OCI-LY7 (cell line): ENCODE measurements at places on chromosomes 3 and 15.

GRCh38 chr15:73051391-73051806 is 864 bp upstream of the NEO1 start:
- DNase-seq = no peak

DNA sequence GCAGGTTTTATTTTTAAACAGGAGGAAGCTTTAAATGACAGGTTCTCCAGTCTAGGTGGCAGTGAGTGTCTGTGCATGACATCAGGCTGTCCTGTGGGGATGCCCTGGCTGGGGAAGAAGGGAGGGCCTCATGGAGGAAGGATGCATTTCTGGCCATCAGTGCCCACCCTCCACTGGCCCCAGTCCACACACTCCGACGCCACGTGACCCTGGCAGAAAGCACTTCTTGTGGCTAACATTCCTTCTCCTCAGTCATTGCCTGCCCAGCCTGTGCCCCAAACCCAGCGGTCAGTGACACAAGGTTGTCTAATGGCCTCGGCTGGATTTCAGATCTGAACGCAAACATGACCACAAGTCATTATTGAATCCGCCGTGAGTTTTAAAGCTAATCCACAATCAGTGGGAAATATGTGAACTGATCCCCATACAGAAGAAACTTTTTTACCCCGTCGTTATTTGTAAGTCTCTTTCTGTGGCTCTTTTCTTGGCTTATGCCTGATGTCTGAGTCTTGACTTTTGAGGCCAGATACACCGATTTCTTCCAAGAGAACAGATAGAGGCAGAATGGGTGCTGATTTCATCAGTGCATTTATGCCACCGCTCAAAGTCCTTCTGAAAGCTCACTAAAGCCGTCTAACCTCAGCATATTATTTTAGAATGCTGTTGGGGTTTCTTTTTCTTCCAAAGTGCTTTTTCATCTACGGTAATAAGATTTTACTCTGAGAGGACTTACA is 17.3 kb upstream of the LRRK1 start:
- no peak for DNase-seq

- DNase-seq = no peak
Observed at GRCh38 chr3:122265957-122266356, 59.1 kb upstream of the CSTA start.

GRCh38 chr15:73319460-73320245 is 49.1 kb downstream of the HCN4 start:
- no peak for DNase-seq

DNA sequence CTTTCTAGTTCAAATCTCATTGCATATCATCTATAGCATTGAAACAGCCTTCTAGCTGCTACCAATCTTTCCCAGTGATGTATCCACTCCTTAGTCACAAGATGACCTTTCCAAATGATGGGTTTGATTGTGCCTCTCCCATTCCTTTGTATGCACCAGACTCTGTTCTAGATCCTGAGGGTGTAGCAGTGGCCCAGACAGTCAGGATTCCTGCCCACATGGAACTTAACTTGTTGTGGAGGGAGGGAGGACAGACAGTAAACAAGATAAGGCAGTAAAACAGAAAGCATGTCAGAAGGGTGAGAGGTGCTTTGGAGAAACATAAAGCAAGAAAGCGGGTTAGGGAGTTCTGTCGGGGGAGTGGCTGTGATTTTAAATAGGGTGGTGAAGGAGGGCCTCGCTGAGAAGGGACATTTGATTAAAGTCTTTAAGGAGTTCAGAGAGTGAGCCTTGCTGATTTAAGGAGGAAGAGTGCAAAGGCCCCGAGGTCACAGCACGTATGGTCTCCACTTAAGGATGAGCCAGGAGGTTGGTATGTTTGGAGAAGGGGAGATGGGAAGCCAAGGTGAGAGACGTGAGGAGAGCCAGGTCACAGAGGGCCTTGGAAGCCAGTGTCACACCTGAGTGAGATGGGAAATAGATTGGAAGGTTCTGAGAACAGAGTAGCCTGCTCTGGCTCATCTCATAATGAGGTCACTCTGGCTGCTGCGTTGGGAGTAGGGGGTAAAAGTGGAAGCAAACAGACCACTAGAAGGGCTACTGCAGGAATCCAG is 38.3 kb downstream of the FAM43A start:
- no peak for DNase-seq

GRCh38 chr15:68551296-68551635 is 27.5 kb upstream of the CORO2B start:
- no peak for DNase-seq

GRCh38 chr3:24086617-24087404 is 141.7 kb downstream of the NR1D2 start:
- DNase-seq = no peak

GRCh38 chr15:59491062-59491461 is 53.1 kb downstream of the FAM81A start:
- no peak for DNase-seq

DNA sequence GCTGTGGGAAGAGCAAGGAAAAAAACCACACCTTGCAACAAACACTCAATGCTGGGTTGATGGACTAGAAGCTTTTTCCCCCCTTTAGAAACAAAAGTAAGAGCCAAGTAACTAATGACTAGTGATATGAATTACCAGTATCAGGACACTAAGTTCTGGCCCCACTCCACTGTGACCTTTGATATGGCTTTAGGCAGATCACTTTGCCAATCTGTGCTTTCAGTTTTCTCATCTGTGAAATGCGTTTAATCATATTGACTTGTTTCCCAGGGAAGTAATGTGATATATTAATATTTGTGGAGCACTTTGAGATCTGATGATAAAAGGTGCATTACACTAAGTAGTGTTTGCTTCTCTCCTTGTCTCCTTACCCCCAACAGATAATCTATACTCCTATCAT is 319.3 kb upstream of the SATB1 start:
- DNase-seq = no peak

GRCh38 chr3:127150513-127151250 is 42.2 kb upstream of the PRR23E start:
- no peak for DNase-seq

GRCh38 chr3:49276475-49277382 is at the start of gene C3orf62:
C3orf62 (minus strand) TSS chr3:49277232; CDS start chr3:49276872, 360 bp downstream.
- DNase-seq = no peak

DNA sequence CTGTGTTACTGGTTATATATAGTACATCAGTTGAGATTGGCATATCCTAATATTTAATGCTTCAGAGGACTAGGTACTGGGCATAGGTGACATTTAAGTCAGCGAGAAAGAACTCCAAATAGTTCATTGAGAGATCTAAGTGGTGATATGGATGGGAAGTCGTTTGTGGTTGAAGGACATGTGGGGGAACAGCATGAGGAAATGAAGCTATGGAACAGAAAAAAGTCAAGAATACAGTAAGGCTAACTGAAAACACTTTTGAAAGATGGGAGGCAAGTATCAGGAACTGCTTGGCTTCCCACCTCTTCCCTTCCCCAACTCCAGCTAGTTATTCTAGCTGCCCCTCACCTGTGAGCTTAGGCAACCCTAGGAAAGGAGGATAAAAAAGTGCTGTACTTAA is 3.7 kb upstream of the MYO5A start:
- DNase-seq = no peak

- DNase-seq = no peak
Observed at GRCh38 chr15:63463036-63463435, 41.4 kb upstream of the USP3 start.

- no peak for DNase-seq
Observed at GRCh38 chr3:169354774-169355501, 308.6 kb downstream of the MECOM start.

DNA sequence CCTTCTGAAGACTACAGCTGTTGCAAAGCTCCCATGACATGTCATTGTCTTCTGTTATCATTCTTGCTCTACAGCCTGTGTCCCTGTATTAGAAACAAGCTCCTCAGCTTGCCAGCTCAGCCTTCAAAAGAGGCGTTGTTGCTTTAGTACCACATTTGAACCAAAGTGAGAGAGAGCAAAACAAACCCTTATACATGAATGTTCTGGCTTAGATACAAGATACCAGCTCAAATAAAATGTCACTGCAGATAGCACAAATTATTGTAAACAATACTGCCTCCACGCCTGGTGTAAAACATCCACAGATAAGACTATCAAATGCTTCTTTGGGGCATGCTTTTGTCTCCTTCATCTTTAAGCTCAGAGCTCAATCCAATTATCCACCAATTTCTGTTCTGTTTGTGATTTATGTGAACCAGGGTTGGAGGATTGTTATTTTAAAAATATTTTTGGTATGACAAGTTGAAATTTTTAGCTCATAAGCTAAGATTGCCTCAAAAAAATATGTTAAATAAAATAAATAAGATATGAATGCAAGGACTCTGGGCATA is 403.6 kb upstream of the CDIN1 start:
- DNase-seq = no peak

- DNase-seq = no peak
Observed at GRCh38 chr3:141392416-141392815, 24.1 kb downstream of the ZBTB38 start.

- no peak for DNase-seq
Observed at GRCh38 chr3:128549283-128550112, 56.5 kb upstream of the GATA2 start.

- DNase-seq = peak; percentile 77
Observed at GRCh38 chr3:133479895-133480669, 80.2 kb downstream of the BFSP2 start.

- DNase-seq = no peak
Observed at GRCh38 chr3:146342989-146343388, 92.1 kb upstream of the PLSCR4 start.

GRCh38 chr3:28280781-28281180 is 39.4 kb downstream of the CMC1 start:
- no peak for DNase-seq
